ENCODE measurements at places on chromosomes 4 and X.

DNA sequence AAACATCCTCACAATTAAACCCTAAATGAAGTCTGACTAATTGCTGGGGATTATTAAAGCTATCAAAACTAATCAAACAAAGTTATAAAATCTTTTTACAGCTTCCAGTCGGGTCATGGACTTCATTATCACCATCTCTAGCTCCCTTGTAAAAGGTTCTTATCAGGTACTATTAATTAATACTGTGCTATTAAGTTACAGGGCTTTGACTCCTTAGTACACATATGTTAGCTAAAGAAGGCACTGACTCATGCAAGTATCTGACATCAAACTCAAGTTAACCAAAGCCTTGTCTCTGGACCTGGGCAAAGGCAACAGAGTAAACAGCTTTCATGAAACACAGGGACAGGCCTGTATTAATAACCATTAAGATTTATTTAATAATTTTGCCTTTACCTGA is 7.9 kb upstream of the ADH4 start:
- DNase-seq = no peak

- no peak for DNase-seq
Observed at GRCh38 chr4:132396636-132397035, 752.5 kb upstream of the PCDH10 start.

- DNase-seq = no peak
Observed at GRCh38 chr4:95038791-95039190, 281.0 kb downstream of the BMPR1B start.

- DNase-seq = no peak
Observed at GRCh38 chrX:120020305-120020704, 57.2 kb downstream of the RHOXF2B start.

- DNase-seq = peak; percentile 18
Observed at GRCh38 chr4:121784975-121785374, 16.1 kb upstream of the EXOSC9 start.

DNA sequence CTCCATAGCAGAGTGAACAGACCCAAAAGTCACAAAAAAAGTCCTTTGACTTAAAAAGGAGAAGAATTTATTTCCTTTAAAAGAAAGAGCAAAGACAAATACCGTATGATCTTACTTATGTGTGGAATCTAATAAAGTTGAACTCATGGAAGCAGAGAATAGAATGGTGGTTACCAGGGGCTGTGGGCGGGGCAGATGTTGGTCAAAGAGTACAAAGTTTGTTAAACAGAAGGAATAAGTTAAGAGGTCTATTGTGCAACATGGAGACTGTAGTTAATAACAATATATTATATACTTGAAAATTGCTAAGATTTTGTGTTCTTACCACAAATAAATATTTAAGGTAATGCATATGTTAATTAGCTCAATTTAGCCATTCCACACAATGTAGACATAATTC is 173.3 kb upstream of the S100G start:
- DNase-seq = no peak

- no peak for DNase-seq
Observed at GRCh38 chr4:2350982-2351381, 67.5 kb downstream of the ZFYVE28 start.

- DNase-seq = no peak
Observed at GRCh38 chr4:4980621-4981230, 38.5 kb downstream of the CYTL1 start.

- no peak for DNase-seq
Observed at GRCh38 chrX:10039821-10040793, 72.9 kb downstream of the CLDN34 start.

DNA sequence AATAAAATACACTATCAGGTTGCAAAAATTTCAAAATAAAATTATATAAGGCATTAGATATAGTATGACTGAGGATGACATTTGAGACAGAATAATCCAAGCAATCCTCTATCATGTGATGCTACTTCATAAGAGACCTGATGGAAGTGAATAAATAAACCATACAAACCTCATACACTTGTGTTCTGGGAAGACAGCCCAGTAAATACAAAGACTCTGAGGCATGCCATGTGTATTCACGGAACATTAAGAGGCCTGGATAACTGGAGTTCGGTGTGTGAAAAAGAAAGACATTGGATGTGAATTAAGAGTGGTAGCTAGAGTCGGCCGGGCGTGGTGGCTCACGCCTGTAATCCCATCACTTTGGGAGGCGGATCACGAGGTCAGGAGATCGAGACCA is 364.2 kb downstream of the ADAM29 start:
- no peak for DNase-seq

DNA sequence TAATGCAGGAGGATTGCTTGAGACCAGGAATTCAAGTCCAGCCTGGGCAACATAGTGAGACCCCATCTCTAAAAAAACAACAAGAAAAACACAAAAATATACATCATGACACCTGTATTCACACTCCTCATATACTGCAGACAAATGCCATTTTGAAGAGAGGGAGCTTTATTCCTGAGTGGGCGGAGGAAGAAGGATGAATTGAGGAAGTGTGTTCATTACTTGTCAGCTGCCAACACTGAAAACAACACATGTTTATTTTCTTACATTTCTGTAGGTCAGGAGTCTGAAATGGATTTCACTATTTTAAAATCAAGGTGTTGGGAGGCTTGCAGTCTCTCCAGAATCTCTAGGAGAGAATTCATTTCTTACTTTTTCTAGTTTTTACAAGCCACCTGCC is 47.2 kb upstream of the CD99 start:
- no peak for DNase-seq

DNA sequence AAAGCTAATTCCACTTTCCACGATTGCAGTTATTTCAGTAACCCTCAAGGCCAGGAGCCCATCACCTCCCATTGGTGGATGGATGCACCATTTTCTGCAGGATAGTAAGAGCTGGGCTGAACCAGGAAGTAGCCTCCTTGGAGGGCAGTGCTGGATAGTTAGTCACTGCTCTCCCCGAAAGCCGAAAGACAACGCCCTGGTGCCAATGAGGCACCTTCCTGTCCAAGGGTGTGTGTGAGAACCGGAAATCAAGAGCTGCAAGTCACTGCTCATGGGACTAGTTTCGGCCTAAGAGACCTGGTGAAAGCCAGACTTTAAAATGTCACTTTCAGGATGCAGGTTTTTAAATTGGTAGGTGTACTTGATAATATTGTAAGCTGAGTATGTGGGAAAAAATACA is 203.8 kb upstream of the HS3ST1 start:
- DNase-seq = no peak

- DNase-seq = no peak
Observed at GRCh38 chrX:101040197-101040596, 11.7 kb downstream of the TRMT2B start.

DNA sequence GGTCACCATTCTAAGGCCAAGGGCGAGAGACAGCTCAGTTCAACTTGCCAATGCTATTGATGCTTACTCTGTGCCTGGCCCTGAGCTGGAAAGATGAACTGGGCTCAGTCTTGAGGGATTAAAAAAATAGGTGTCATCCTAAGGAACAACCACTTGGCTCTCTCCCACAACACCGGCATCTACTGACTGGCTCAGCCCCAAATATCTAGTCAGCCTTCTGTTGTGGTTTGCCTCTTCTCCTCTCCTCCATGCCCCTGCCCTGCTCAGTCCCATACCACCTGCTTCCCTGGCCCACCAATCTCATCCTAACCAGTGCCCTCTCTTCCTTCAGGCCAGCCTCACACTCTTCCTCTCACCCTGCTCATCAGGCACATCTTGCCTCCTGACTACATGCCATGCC is 29.6 kb downstream of the KDM5C start:
- no peak for DNase-seq

GRCh38 chr4:24273136-24273535 is 311.2 kb downstream of the DHX15 start:
- no peak for DNase-seq

DNA sequence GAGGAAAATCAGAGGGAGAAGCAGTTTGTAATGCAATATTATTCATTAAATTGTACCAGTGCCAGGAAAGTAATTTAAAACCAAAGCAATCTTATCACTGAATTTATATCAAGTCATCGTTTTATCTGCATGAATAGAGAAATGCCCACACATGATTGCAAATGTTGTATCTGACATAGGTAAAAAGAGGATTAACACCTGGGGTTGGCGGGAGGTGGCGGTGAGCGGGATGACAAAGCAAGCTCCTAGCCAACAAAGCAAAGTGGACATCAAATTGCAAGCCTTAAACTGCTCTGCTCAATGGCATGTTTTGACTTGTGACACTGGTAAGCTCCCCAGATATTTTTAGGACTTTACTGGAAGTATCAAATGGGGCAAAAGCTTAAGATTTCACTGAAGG is 16.4 kb downstream of the HPGD start:
- no peak for DNase-seq

- DNase-seq = no peak
Observed at GRCh38 chrX:1592470-1593142, 1.2 kb downstream of the AKAP17A start.

DNA sequence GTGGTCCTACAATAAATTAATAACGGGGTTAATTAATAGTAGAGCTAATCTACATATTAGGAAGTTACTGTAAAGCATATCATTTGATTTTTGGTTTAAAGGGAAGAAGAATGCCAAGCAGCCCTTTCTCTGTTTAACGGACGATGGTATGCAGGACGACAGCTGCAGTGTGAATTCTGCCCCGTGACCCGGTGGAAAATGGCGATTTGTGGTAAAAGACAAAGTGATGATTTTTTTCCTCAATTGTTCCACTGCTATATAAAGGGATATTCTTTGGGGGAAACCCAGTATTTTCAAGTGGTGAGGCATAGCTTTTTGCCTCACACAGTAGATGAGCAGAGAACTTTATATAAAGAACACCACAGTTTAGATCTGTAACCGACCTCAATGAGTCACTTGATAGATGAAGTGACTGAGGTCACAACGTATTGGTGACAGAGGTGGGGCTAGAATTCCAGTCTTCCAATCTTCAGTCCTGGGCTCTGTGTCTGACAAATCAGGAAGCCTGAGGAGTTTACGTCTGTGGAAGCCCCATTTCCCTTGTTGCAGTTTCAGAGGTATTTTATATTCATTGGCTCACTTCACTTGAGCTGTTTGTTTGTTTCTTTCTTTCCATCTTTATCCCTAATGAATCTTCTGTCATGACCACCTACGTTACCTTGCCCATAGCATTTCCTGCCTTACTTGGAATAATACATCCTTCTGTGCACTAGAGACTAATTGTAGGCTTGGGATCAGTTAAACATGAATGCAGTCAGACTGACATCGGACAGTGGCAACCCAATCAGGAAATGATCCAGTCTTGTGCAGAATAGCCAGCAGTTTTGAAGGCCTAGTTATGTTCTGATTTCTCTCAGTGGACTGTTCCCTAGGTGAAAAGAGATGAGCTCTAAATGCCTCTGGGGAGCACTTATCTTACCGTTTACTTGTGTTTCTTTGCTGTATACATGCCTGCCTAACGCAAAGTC is 30.1 kb downstream of the ZRSR2 start:
- DNase-seq = no peak

- DNase-seq = no peak
Observed at GRCh38 chr4:138757432-138757831, 258.1 kb upstream of the NOCT start.

DNA sequence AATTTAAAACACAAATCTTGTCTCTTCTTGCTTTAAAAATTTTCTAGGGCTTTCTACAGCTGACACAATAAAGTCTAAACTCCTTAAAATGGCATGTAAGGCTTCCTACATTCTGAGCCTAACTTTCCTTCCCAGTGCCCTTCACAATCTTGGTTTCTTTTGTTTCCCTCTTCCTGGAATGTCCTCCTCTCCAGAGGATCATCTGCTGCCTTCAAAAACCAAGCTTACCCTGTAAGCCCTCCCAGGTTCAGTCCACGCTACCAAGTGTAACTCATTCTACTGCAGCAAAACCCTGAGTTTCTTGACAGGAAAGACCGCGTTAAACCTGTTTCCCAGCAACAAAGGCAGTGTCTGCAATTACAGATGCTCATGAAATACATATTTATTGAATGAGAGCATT is 91.3 kb downstream of the SHISA3 start:
- no peak for DNase-seq

- DNase-seq = no peak
Observed at GRCh38 chrX:149074398-149074797, 430.7 kb downstream of the IDS start.

DNA sequence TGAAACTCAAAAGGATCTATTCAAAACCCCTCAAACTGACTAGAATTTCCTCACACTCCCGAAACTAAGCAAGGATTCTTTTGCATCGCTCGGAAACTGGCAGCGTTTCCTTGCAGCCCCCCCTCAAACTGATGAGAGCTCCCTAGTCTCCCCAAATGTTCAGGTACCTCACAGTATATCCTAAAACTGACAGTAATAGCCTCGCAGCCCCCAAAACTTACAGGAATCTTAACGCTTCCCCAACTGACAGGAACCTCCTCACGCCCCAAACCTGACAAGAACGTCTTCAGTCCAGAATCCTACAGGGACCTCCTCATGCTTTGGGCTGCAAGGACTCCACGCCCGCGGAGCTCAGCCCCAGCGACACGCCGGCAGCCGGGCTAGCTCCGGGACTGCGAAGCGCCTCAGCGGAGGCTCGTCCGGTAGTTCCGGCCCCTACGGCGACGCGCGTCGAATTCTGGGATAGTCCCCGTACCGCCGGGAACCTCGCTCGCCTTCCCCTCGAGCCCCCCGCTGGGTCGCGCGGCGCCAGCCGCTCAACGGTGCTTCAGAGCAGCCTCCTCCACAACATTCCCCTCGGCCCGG is 640 bp downstream of the PHF8 start:
- no peak for DNase-seq

GRCh38 chrX:137166591-137166990 is 132.8 kb upstream of the GPR101 start:
- DNase-seq = no peak

- DNase-seq = no peak
Observed at GRCh38 chrX:11764602-11765067, 6.6 kb downstream of the MSL3 start.

- DNase-seq = no peak
Observed at GRCh38 chrX:97766501-97767095, 882.9 kb downstream of the RPA4 start.

- no peak for DNase-seq
Observed at GRCh38 chrX:95764972-95765451, 919.6 kb upstream of the DIAPH2 start.

GRCh38 chr4:14965071-14965470 is 37.2 kb upstream of the CPEB2 start:
- DNase-seq = no peak

DNA sequence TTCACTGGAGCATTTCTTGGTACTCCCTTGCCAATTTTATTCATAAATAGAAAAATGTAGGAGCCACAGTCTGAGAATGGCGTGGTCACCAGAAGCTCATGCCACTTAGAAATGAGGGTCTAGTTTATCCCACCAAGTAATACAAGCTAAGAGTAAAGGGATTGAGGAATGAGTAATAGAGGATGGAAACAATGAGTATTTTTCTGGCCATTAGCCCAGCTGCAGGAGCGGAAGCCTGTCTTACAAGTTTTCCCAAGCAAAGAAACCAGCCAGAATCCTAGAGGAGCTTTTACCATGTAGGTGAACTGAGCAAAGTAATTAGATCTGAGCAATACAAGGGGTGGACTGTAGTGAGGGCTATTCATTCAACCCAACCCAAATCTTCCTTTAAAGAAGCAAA is 160.7 kb upstream of the NPY2R start:
- no peak for DNase-seq

All from mucosa of gallbladder (tissue), 1 donor.